ENCODE measurements at places on chromosomes 3 and 15. TPM values are rescaled to one million over a fixed set of nuclear protein-coding genes. Genes with fewer than 3 reads are reported as not detected.

DNA sequence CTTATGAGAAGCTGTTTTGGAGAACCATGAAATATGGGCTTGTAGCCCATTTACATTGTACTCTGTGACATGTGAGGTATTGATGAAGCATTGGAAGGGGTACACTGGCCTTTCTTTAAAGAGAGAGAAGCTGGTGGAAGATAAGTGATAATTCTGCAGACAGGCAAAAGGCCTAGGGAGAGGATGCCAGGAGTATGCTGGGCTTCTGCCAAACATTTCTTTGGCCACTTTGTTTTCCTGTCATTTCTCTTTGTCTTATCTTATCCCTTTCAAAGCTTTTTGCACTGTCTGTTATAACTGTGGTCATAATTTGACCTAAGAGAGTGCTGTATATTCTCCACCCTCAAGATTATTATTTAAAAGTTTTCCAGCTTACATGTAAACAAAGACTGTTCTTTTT lies 109.6 kb upstream of the SEMA6D start:
- peak; percentile 25 for DNase-seq

GRCh38 chr3:111667621-111668239 lies 72.6 kb upstream of the ZBED2 start:
- peak; percentile 80 for DNase-seq

- DNase-seq: peak; percentile 88
Measured at GRCh38 chr3:100155128-100155527, 40.8 kb upstream of the FILIP1L start.

DNA sequence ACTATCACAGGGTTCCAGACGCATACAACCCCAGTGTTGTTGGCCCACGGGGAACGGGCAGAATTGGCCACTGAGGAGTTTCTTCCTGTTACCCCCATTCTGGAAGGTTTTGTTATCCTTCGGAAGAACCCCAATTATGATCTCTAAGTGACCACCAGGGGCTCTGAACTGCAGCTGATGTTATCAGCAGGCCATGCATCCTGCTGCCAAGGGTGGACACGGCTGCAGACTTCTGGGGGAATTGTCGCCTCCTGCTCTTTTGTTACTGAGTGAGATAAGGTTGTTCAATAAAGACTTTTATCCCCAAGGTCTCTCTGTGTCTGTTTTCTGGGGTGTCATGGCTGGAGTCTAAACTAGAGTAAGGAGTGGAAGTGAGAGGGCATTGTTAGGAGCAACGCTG lies 5.7 kb upstream of the EIF4G1 start:
- no peak for DNase-seq

DNA sequence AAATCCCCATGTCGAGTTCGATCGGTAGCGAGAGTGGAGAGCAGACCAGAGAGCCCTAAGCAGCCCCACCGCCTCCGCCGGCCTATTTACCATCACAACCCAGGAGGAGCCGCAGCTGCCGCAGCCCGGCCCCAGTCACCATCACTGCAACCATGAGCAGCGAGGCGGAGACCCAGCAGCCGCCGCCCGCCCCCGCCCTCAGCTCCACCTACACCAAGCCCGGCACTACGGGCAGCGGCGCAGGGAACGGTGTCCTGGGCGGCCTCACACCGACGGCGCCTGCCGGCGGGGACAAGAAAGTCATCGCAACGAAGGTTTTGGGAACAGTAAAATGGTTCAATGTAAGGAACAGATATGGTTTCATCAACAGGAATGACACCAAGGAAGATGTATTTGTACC lies 89.5 kb upstream of the TPM1 start:
- DNase-seq: no peak

GRCh38 chr3:39114456-39114855 lies 7.0 kb downstream of the TTC21A start:
- no peak for DNase-seq

- DNase-seq: no peak
Measured at GRCh38 chr3:36446276-36446675, 66.0 kb downstream of the STAC start.

GRCh38 chr3:27326629-27327545 lies 42.3 kb downstream of the NEK10 start:
- peak; percentile 91 for DNase-seq

DNA sequence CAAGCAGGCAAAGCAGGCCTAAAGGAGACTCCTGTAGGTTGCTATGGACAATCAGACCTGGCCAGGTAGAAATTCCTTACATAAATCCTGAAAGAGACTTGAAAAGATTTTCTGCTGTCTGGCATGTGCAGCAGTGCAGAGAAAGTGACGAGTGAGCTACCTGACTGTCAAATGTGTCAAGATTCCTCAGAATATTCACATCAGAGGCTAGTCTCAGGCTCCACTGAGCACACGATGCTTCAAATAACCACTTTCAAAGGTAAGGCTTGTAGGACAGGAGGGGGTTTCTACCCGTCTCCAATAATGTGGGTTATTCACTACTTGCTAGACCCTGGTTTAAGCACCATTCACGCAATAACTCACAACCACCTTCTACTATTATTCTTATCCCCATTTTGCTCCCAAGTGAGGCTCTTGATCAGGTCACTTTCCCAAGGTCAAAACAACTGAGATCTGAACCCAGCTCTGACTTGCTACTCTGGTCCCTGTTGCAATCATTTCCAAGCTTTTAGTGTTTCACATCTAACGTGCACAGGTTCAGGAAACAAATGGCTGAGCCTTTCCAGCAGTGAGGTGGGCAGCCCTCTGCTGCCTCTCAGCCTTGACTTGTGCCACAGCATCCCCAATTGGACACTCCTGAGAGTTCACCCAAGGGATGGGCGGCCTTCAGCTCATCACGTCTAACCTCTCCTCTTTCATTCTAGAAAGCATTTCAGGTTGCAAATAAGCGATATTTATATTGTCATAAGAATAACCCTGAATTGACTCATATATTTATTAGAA lies 329.9 kb upstream of the WNT5A start:
- no peak for DNase-seq

GRCh38 chr3:167843481-167843880 lies 108.0 kb downstream of the SERPINI1 start:
- no peak for DNase-seq

DNA sequence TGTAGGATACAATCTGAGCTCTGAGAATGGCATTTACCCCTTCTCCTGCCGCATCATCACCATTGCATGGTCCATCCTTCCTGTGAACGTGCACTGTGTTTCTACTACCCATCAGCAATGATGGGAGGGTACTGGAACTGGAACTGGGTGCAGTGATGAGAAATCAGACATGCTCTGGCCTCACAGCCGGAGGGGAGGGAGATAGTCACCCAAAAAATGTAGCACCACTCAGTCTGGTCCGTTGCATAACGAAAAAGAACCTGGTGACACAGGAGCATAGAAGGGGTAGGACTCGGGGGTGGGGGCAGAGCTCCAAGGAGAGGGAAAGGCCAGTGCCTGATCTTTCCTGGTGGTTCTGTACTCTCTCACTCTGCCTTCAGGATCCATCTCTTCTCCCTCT lies 205.0 kb downstream of the RPLP1 start:
- no peak for DNase-seq

- DNase-seq: no peak
Measured at GRCh38 chr3:132404276-132404675, 13.0 kb upstream of the DNAJC13 start.

GRCh38 chr3:41338276-41338675 lies 139.0 kb downstream of the CTNNB1 start:
- no peak for DNase-seq

DNA sequence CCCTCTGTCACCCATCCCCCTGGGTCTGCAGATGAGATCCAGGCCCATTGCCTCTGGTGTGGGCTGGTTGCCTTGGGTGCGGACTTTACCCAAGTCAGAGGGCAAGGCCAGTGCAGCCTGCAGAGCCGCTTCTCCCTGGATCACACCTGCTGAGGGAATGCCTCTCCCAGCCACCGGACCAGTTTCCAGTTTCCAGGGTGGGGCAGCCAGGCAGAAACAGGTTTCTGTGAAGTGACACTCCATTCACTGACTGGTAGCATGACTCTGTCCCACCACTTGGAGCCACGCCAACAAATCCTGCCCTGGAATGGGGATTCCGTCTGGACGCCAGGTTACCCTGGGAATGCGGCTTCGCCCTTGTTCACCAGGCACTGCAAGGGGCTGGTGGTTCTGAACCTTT lies 30.0 kb downstream of the PAQR5 start:
- no peak for DNase-seq

DNA sequence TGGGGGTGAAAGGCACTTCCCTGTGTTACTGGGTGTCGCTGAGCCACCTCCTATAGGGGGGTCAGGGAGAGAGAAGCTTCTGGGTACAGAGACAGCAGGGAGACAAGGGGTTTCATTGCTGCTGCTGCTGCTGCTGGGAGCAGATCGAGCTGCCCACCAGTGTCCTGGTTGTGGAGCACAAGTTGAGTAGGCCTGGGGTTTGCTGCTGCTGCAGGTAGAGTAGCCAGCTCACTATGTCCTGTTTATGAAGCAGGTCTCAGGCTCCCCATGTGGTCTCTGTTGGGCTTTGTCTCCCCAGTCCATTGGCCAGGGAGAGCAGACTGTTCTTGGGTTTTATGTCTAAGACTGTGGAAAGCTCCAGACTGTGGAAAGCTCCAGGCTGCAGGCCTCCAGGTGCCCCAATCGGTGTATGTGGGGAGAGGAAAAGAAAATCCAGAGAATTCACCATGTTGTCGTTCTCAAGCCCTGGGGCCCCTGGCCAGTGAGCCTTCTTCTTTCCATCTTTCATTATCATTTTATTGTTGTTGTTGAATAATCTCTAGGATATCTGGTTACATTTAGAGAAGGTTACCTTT lies 157.8 kb downstream of the ADAMTS17 start:
- DNase-seq: no peak

DNA sequence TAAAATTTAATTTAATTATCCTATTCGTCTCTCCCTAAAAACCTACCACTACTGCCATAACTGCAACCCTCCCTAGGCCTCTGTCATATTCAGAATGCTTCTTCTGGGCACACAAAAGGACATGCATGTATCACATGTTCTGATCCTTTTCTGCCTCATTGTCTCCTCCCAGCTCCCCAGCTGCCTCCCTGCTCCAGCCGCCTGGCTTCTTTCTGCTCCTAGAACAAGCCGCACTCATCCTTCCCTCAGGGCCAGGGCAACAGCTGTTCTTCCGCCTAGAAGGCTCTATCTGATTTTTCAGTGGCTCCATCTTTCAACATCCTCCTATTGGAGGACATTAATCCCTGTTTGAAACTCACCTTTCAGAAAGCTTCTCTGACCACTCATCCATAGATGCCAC lies 38.6 kb downstream of the TMED3 start:
- DNase-seq: peak; percentile 38

GRCh38 chr3:19967208-19967607 lies 20.3 kb downstream of the RAB5A start:
- DNase-seq: no peak

GRCh38 chr3:125189378-125190165 lies 23.0 kb downstream of the SLC12A8 start:
- DNase-seq: no peak

GRCh38 chr15:36106640-36107335 lies 472.6 kb upstream of the CDIN1 start:
- peak; percentile 53 for DNase-seq

DNA sequence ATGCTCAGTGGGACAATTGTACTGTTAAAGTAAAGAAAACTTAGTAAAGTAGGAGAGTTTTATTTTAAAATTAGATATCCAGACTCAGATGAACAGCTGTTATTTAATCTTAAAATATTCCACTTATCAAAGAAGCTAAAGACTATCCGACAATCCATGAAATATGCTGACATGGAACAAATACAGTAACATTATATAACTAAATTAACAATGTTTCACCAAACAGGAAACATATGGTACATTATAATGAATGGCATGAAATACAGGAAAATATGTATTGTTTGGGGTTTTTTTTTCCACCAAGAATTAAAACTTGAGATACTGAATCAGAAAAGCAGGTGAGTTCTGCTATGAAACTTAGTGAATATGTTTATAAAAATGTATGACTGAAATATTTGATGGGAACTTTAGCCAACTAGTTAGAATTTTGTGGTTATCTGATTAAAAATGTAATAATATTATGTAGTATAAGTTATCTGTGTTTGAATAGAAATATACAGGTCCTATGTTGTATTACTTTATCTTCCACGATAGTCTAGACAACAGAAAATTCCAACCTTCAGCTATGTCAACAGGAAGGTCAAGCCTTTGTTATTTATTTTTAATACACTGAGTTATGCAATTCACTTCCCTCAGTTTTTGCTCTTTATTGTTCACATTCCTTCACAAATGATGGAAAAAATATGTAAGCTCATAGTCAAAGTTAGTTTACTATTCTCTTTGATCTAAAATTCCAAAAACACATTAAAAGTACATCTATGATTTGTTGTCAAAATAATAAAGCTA lies 72.7 kb downstream of the UACA start:
- DNase-seq: no peak

DNA sequence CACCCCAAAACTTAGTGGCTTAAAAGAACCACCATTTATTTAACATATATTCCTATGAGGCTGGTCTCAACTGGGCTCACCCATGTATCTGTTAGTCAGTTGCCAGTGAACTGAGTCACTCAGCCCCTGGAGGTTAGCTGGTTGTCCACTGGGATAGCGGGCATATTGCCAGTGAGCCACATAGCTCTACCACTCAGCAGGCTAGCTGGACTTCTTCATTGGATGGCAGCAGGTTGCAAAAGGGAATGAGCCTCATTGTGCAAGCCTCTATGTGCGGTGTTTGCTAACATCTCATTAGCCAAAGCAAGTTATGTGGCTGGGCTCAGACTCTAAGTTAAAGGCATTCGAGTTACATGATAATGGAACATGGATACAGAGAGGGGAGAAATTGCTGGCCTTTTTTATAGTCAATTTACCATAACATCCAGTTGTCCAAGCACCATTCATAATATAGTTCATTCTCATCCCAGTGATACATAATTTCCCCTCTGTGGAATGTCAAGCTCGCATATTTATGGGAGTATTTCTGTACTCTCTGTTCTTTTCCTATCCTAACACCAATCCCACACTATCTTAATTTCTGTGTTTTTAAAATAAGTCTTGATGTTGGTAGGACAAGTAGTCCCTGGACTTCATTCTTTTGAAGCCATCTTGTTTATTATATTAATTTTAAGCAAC lies 8.7 kb downstream of the BTD start:
- no peak for DNase-seq

The FSIP1 gene
- total RNA-seq: 0.53 TPM

The DCBLD2 gene
- total RNA-seq: 21.4 TPM

The SSUH2 gene
- 1.1 TPM for total RNA-seq

The RABL3 gene
- 16.5 TPM for total RNA-seq

The SNTN gene
- not detected for total RNA-seq

The TRANK1 gene
- total RNA-seq: 5.0 TPM

The BNC1 gene
- total RNA-seq: 1.0 TPM

The SAXO2 gene
- total RNA-seq: 1.1 TPM

The CD96 gene
- 0.22 TPM for total RNA-seq
